Stimulated activated CD8-positive, alpha-beta memory T cell treated with anti-CD3 and anti-CD28 coated beads, Interleukin-7, amount 100 ng/mL, for 4 hours (primary cell): ENCODE measurements at places on chromosomes 2 and 18.

DNA sequence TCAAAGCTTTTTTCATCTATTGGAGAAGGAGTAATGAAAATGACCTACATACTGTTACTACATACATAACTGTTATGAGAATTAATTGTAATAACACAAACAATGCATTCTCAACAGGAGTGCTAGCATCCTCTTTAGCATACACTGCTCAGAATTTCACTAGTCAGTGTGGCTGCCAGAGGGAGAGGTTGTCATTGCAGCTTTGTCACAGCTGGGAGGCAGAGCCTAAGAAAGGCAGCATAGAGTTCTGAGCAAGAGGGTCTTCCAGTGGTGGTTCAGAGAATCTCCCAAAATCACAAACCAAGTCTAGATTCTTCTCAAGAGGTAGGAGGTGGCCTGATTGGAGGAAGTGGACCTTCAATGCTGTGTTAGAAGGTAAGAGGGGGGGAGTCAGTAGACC lies 286.7 kb upstream of the CYRIA start:
- DNase-seq, result no peak

DNA sequence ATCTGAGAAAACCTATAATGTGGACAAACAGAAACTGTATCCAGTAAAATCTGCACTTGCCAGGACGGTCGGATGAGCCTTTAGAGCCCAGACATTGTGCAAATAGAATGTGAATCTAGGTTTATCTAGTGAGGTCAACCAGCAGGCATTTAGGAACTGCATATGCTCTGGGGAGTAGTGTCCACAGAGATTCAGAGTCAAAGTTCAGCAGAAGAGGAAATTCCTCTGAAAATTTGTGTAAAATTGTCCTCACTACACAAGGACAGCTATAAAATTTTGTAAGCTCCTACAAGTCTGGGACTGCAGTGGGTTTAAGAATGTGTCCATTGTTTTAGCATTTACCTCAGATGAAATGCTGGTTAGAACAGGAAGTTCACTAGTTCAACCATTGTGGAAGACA lies 9.8 kb upstream of the NDUFV2 start:
- DNase-seq, result no peak

DNA sequence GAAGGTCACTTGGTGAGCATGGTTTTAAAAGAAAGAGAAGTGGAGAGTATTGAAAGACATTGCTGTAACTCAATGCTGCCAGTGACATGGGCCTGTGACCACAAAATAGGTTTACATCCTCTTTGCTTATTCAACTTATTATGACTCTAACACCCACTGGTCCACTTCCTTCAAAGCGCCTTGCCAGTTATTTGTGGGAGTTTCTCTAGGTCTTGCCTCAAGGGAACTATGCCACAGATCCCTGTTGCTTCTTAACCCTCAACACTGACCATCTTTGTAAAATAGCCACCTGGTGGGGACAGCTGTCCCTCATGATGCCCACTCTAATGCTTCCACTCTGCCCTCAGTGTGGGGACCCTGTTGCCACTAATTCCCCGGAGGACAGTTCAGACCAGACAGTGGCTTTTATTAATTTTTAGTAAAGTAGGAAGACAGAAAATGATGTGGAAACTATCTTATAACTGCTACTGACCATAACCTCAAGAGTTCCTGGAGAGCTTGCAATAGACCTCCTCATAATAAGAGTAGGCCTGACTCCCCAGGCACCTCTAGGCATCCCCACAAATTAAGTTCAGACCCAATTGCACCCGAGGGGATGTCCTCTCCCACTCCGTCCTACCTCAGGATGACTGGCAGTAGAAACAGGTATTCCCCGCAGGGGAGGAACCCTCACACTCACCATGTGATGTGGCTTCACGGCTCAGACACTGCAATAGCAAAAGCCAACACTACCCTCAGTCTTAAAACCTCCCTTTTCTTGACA lies 31.3 kb upstream of the SLC25A52 start:
- DNase-seq, result no peak

- DNase-seq, result no peak
Measured at GRCh38 chr2:38233231-38233983, 143.7 kb downstream of the ATL2 start.

DNA sequence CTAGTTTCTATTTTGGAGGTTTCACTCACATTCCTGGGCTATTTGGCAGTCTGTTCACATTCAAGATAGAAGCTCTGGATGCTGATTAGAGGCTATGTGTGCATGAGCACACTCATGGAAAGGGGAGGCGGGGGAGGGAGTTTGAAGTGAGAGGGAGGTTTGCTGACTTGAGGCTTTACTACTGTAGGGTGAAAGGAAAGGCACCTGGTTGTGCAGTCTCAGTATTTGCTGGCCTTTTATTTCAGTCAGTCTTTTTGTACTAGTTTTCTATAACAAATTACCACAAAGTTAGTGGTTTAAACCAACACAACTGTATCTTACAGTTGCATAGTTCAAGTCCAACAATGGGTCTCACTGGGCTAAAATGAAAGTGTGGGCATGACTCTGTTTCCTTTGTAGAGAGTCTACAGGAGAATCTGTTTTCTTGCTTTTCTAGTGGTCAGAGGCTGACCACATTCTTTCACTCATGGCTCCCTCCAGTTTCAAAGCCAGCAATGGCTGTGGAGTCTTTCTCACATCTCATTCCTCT lies 47.7 kb upstream of the NR4A2 start:
- no peak for DNase-seq

DNA sequence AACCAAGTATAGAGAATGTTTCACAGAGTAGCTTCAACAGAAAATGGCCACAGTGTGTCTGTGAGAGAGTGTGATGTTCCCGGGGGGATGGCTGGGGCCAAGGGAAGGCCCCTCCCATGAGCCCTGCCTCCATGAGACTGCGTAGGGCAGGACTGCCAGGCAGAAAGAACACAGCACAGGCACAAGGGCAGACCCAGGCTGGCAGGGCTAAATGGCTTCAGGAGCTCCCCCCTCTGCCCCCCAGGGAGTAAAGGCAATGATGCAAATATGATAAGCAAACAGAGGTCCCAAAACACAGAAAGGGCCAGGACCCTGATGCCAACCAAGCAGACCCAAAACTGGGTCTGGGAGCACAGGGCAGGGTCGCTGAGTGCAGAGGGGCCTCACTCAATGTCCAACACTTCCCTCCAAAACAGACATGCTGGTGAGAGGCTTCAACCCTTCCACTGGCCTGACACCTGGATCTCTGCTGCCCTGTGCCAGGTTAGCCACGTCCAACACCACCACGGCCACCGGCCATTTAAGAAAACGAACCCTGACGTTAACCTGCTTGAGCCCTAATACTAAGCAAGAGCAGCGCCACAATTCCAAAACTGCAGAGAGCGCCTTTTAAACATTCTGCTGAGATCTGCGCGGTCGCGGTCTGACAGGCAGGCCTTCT lies 90.3 kb downstream of the HDAC4 start:
- no peak for DNase-seq
